ENCODE measurements at places on chromosomes 6 and 20. TPM values are rescaled to one million over a fixed set of nuclear protein-coding genes. Genes with fewer than 3 reads are reported as not detected.

GRCh38 chr20:40993794-40994540, 34.7 kb upstream of the TOP1 start:
- H3K27me3 ChIP-seq, result no peaks in the 10 kb centered on the region
- H3K4me3 ChIP-seq, result no peak overlapping the region
- H3K27ac ChIP-seq, result no peak overlapping the region

GRCh38 chr20:45254383-45255262, at the start of gene SLPI:
Gene SLPI (minus strand): TSS chr20:45254564. CDS start chr20:45254543, 21 bp downstream.
- H3K27ac ChIP-seq, result peak within 1 kb of the TSS; percentile 77
- peak within 1 kb of the TSS; percentile 48 for H3K4me3 ChIP-seq
- peak; percentile 73 for DNase-seq
- peaks cover 6% of the 10 kb centered on the region for H3K4me1 ChIP-seq

DNA sequence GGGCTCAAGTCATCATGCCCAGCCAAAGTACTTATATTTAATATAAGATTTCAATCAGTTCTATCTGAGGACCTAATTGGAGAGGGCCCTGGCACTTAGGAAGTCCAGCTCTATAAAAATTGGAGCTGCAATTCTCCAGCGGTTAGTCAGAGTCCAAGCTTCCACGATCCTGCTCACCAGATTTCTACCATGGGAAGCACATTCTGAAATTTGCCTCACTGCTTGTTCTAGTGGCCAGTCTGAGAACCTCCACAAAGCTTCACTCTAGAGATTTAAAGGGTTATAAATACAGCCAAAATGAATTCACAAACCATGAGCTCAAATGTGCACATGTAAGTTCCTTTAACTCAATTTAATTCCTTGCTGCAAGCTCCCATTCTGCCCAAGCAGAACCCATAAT, 33.5 kb downstream of the PNLDC1 start:
- H3K27me3 ChIP-seq, result no peaks in the 10 kb centered on the region
- H3K27ac ChIP-seq, result no peak overlapping the region
- H3K36me3 ChIP-seq, result no peaks in the 10 kb centered on the region
- H3K4me3 ChIP-seq, result no peak overlapping the region

DNA sequence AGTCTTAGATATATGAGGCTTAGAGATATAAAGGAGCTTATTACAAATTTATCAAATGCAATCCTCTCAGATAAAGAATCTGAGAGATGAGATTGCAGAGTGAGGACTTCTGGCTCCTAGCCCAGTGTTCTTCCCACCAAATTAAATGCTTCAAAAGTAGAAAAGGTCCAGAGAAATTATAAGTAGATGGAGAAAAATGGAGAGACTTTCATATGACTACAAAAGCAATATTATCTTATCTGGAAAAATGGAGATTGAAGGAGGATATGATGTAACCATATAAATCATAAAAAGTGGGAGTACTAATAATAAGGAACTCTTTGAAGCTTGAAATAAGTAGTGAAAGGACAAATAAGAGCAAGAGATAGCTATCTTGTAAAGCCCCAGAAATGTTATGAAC, 2.8 kb downstream of the KCTD20 start:
- no peak overlapping the region for H3K4me3 ChIP-seq
- DNase-seq, result no peak
- peaks cover 42% of the 10 kb centered on the region for H3K4me1 ChIP-seq
- no peaks in the 10 kb centered on the region for H3K27me3 ChIP-seq

DNA sequence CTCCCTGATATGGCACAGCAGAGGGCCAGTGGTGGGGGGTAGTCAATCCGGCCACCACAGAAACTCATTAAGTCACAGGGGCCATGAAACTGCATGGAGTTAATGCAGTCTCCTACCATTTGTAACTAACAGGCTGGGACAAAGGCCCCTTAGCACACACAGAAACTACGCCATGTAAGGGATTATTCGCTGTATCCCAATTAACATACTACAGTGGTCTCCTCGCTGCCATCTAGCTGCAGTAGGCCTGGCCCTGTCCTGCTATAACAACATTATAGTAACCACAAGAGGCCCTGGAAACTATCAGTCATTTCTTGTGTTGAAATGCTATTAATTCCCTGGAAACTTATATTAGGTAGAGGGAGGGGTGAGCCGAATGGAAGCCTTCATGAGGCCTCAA, 72.3 kb upstream of the CCN2 start:
- no peak overlapping the region for H3K4me3 ChIP-seq
- no peaks in the 10 kb centered on the region for H3K36me3 ChIP-seq
- no peaks in the 10 kb centered on the region for H3K27me3 ChIP-seq
- peaks cover 3% of the 10 kb centered on the region for H3K4me1 ChIP-seq
- DNase-seq, result no peak

- no peak overlapping the region for H3K27ac ChIP-seq
- no peak for DNase-seq
- no peak overlapping the region for H3K4me3 ChIP-seq
- H3K4me1 ChIP-seq, result peaks cover 21% of the 10 kb centered on the region
- H3K36me3 ChIP-seq, result peaks cover 11% of the 10 kb centered on the region
- H3K27me3 ChIP-seq, result no peaks in the 10 kb centered on the region
Measured at GRCh38 chr6:144586986-144587385, 301.9 kb downstream of the UTRN start.

- H3K4me1 ChIP-seq, result no peaks in the 10 kb centered on the region
- H3K4me3 ChIP-seq, result peak within 1 kb of the TSS; percentile 59
- H3K27ac ChIP-seq, result peak within 1 kb of the TSS; percentile 24
- no peaks in the 10 kb centered on the region for H3K27me3 ChIP-seq
Measured at GRCh38 chr6:43644940-43645612, at the start of gene RSPH9. Gene RSPH9 (plus strand): TSS chr6:43645036. CDS start chr6:43645099, 63 bp downstream.

- H3K4me3 ChIP-seq, result no peak overlapping the region
- peaks cover 57% of the 10 kb centered on the region for H3K4me1 ChIP-seq
- DNase-seq, result peak; percentile 68
- peak overlapping the region; percentile 47 for H3K27ac ChIP-seq
Measured at GRCh38 chr20:57395111-57395966, 4.1 kb downstream of the RBM38 start.

- DNase-seq, result peak; percentile 83
- H3K27me3 ChIP-seq, result no peaks in the 10 kb centered on the region
- H3K4me3 ChIP-seq, result peak within 1 kb of the TSS; percentile 71
- H3K4me1 ChIP-seq, result peaks cover 16% of the 10 kb centered on the region
Measured at GRCh38 chr6:169724494-169725124, at the start of gene PHF10. Gene PHF10 (minus strand): TSS chr6:169724500. CDS start chr6:169723931, 569 bp downstream.

GRCh38 chr20:34578025-34578424, 19.5 kb downstream of the MAP1LC3A start:
- no peak overlapping the region for H3K4me3 ChIP-seq
- no peaks in the 10 kb centered on the region for H3K36me3 ChIP-seq

GRCh38 chr6:70375166-70375565, 38.1 kb upstream of the FAM135A start:
- H3K4me1 ChIP-seq, result no peaks in the 10 kb centered on the region
- no peak overlapping the region for H3K27ac ChIP-seq
- H3K4me3 ChIP-seq, result no peak overlapping the region
- H3K36me3 ChIP-seq, result no peaks in the 10 kb centered on the region

GRCh38 chr6:98842342-98843180, 8.2 kb downstream of the POU3F2 start:
- no peak overlapping the region for H3K27ac ChIP-seq
- no peaks in the 10 kb centered on the region for H3K36me3 ChIP-seq
- no peak overlapping the region for H3K4me3 ChIP-seq
- H3K4me1 ChIP-seq, result peaks cover 11% of the 10 kb centered on the region
- H3K27me3 ChIP-seq, result peaks cover 98% of the 10 kb centered on the region
- no peak for DNase-seq

DNA sequence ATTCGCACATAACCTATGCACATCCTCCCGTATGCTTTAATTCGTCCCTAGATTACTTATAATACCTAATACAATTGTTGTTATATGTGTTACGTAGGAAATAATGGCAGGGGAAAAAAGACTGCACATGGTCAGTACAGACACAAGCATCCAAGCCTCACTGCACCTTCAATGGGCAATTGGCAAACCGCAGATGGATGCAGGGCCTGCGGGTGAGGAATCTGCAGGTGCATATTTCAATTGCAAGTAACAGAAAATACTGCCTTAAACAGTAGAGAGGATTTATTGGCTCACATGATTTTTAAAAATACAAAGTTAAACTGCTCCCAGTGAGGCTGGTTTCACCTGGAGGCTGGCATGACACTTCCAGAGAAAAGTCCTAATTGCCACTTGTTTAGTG, 142.1 kb upstream of the MLN start:
- no peak overlapping the region for H3K27ac ChIP-seq
- DNase-seq, result no peak
- H3K27me3 ChIP-seq, result peaks cover under 1% of the 10 kb centered on the region
- H3K36me3 ChIP-seq, result no peaks in the 10 kb centered on the region
- H3K4me1 ChIP-seq, result no peaks in the 10 kb centered on the region
- no peak overlapping the region for H3K4me3 ChIP-seq

- H3K27me3 ChIP-seq, result no peaks in the 10 kb centered on the region
- no peaks in the 10 kb centered on the region for H3K36me3 ChIP-seq
- no peak for DNase-seq
- no peak overlapping the region for H3K4me3 ChIP-seq
- no peak overlapping the region for H3K27ac ChIP-seq
- H3K4me1 ChIP-seq, result peaks cover 20% of the 10 kb centered on the region
Measured at GRCh38 chr6:30880698-30881252, 3.5 kb upstream of the DDR1 start.

- H3K4me1 ChIP-seq, result no peaks in the 10 kb centered on the region
- no peak overlapping the region for H3K4me3 ChIP-seq
- no peaks in the 10 kb centered on the region for H3K27me3 ChIP-seq
- DNase-seq, result no peak
Measured at GRCh38 chr6:45855642-45856394, 159.8 kb downstream of the CLIC5 start.

DNA sequence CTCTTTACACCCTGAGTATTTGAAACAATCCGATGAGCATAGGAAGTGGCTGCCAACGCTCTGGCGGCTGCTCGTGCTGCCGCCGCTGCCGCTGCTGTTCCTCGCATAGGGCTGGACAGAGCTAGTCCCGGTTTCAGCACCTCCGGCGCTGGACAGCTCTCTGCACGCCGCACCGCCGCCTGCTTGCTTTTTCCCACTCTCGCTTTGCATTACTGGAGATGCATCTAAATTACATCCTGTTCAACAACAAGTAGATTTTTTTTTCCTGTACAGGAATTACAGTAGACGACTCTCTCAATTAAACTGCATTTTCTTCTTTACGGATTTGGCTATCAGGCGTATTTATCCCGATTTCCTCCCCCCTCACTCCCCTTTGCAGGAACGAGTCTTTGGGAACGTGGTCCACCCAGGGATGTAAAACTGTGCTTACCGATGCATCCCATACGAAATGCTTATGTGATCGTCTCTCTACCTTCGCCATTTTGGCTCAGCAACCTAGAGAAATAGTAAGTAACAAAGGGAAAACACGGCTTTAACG, 563.8 kb downstream of the LMBRD1 start:
- no peaks in the 10 kb centered on the region for H3K36me3 ChIP-seq
- no peaks in the 10 kb centered on the region for H3K4me1 ChIP-seq
- H3K27ac ChIP-seq, result no peak overlapping the region
- DNase-seq, result peak; percentile 82
- no peaks in the 10 kb centered on the region for H3K27me3 ChIP-seq

GRCh38 chr6:132443206-132443605, 41.9 kb upstream of the MOXD1 start:
- H3K27ac ChIP-seq, result no peak overlapping the region
- no peaks in the 10 kb centered on the region for H3K36me3 ChIP-seq
- no peaks in the 10 kb centered on the region for H3K27me3 ChIP-seq
- H3K4me1 ChIP-seq, result no peaks in the 10 kb centered on the region

GRCh38 chr6:156449569-156449968, 327.6 kb upstream of the ARID1B start:
- no peaks in the 10 kb centered on the region for H3K27me3 ChIP-seq
- DNase-seq, result no peak
- H3K4me1 ChIP-seq, result no peaks in the 10 kb centered on the region
- no peak overlapping the region for H3K4me3 ChIP-seq
- H3K36me3 ChIP-seq, result no peaks in the 10 kb centered on the region

GRCh38 chr6:75579951-75580350, 21.7 kb upstream of the SENP6 start:
- H3K36me3 ChIP-seq, result no peaks in the 10 kb centered on the region
- no peak for DNase-seq
- no peaks in the 10 kb centered on the region for H3K27me3 ChIP-seq
- H3K4me1 ChIP-seq, result no peaks in the 10 kb centered on the region

DNA sequence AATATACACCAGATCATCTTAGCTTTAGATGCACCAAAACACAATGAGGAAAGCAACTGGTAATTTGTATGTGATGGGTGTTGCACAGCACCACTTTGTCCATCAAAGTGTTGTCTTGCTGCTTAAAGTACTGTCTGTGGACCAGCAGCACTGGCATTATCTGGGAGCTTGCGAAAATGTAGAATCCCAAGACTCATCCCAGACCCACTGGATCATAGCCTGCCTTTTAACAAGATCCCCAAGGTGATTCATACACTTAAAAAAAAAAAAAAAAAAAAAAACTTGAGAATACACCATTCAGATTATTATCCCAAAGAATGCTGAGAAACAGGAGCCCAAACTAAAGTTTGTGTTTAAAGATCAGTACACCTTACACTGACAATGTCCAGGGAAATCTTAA, 123.4 kb downstream of the TASP1 start:
- H3K27ac ChIP-seq, result no peak overlapping the region
- H3K27me3 ChIP-seq, result no peaks in the 10 kb centered on the region
- no peak for DNase-seq
- no peaks in the 10 kb centered on the region for H3K36me3 ChIP-seq

DNA sequence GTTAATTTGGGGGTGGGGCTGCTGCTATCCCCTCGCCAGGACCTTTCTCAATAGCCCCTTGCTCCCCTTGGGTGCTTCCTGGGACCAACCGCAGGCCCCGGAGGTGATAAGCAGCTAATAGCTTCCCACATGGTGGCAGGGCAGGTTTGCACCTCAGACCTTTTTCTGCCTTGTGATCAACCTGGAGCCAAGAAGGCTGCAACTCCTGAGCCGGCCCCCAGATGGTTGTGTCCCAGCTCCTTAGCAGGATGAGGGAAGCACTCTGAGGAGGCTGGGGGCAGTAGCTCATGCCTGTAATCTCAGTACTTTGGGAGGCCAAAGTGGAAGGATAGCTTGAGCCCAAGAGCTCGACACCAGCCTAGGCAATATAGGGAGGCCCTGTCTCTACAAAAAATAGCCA, 85.5 kb downstream of the BMP7 start:
- H3K4me1 ChIP-seq, result no peaks in the 10 kb centered on the region
- no peak overlapping the region for H3K27ac ChIP-seq
- no peak overlapping the region for H3K4me3 ChIP-seq
- H3K27me3 ChIP-seq, result no peaks in the 10 kb centered on the region
- no peaks in the 10 kb centered on the region for H3K36me3 ChIP-seq
- no peak for DNase-seq

The EFCAB8 gene
- total RNA-seq, result 0.72 TPM

The CRISP3 gene
- not detected for total RNA-seq

The TBC1D20 gene
- total RNA-seq, result 38.4 TPM

The HLA-DRB1 gene
- 335 TPM for total RNA-seq

The HRH3 gene
- not detected for total RNA-seq

The HSPA1B gene
- total RNA-seq, result 112 TPM

The MAFB gene
- 37.3 TPM for total RNA-seq

The CDSN gene
- total RNA-seq, result not detected

The TNNC2 gene
- total RNA-seq, result 0.61 TPM

The GABRR1 gene
- not detected for total RNA-seq

All from upper lobe of right lung (tissue), 1 donor.